ENCODE measurements at places on chromosomes 11 and 22.
A peak's percentile ranks its signal among the peaks of the same experiment; 100 is the strongest.

DNA sequence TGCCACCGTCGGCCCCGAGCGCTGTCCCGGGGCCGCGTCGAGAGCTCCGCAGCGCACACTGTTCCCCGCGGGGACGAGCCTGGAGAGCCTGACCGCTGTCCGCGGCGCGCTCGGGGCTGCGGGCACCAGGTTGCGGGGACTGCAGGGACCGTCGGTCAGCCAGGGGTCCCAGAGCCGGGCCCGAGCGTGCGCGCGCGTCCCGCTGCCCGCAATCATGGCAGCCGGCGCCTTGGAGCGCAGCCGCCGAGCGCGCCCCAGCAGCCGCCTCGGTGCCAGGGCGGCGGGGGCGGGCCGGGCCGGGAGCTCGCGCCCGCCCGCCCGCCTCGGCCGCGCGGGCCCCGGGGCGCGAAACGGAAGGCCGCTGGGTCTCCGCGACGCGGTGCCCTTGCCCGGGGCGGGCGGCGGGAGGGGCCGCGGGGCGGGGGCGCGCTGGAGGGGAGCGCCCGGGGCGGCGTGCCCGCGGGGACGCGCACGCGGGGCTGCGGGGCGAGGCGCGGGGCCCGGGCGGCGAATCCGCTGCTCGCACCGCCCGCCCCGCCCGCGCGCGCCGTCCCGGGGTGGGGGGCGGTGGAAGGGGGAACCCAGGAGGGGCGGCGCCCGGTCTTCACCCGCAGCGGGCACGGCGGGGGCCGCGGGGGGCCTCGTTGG, 79.4 kb upstream of the PPARA start:
- DNase-seq: peak; percentile 86

DNA sequence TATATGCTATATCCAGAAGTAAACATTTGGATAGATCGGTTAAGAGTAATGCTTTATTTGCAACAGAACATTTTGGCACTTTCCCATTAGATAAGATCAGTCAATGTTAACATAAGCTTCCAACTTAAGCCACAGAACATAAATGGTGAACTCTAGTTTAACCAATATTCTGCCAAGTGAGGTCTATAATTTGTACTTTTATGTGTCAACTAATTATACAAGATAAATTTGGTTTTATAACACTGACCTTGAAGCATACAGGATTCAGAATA, 23.5 kb upstream of the BLID start:
- no peak for DNase-seq

DNA sequence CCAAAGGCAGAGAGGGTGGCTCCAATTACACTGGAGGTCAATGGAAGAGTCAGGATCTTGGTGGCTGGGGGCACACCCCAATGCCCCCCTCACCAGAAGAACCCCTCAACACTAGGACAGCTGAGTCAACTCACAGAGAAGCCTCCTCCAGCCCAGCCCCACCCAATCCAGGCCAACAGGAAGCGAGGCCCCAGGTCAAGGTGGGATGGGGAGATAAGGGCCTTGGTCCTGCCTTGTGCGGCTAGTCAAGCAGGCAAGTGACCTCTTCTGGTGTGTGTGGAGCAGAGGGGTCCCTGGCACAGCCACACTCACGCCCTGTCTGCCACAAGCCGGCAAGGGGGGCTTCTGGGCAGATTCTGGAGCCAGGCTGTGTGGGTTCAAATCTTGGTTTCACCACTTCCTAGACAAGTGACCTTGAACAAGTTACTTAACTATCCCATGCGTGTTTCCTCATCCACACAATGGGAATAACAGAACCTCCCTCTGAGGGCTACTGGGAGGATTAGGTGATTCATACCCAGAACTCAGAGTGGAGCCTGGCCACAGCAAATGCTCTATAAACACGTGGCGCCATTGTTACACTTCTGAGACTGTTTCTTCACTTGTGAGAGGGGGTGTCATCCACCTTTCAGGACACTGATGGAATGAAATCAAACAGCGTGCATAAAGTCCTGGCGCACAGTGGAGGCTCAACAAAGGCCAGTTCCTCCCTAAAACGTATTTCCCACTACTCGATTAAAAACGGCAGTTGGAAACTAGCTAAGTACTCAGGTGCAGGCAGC, 3.2 kb downstream of the TTLL12 start:
- no peak for DNase-seq

- no peak for DNase-seq
Observed at GRCh38 chr22:37229805-37230672, 14.0 kb downstream of the RAC2 start.

DNA sequence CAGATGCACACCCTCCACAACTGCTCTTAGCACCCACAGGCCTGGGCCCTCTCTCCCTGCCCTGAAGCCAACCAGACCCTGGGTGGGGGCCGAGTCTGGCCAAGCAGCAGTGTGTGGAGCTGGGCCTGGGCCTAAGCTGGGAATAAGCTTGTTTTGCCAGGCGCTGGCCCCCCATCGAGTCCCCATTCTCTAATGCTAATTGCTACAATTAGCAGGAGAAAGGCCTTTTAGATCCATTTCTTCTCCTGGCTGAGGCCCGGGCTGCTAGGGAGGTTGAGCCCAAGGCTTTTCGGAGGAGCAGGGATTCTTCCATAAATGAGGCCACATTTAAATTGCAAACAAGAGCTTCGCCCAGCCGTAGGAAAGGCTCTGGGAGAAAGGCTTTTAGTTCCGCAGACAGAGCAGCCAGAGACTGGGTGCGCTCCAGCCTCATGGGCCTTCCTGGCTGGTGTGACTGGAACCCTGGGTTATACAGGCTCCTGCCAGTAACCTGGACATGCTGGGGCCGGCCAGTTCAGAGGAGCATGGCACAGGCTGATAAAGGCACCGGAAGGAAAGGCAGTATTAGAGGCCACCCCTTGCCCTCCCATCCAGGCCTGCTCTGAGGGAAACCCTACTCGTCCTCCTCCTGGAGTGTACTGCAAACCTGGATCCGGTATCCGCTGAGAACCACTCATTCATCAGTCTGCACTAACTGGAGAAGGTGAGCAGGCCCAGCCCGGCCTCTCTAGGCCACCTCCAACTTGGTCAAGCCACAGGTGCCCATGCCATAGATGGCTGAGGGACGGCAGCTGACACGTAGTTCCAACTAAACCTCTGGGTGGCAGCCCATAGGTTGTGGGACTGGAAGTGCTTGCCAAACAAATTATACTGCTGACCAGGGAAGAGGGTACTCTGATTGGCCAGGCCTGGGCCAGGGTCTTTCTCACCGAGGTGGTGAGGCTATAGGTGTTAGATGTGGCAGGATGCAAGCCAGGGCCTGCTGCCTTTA, 6.2 kb downstream of the KCNQ1OT1 start:
- no peak for DNase-seq

DNA sequence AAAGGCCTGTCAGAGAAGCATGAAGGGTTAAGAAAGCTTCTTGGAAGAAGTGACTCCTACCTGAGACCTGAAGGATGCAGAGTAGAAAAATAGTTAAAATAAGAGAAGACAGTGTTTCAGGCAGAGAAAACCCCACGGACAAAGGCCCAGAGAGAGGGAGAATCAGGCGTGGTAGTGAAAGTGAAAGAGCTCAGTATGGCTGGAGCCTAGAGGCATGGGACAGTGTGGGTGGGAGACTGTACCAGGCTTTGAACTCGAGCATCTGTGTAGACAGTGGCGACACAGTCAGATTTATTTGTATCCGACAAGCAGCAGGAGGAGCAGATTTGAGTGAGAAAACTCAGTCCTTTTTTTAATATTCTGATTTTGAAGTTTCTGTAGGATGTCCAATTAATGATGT, 360.0 kb downstream of the OPCML start:
- no peak for DNase-seq

Measured in NCI-H345 (cell line).